ENCODE measurements at places on chromosomes 4 and X. TPM values are rescaled to one million over a fixed set of nuclear protein-coding genes. Genes with fewer than 3 reads are reported as not detected.

- peak; percentile 42 for DNase-seq
Observed at GRCh38 chr4:6641164-6641970, 882 bp downstream of the MRFAP1 start.

GRCh38 chr4:153603258-153603657 is 80.8 kb upstream of the TLR2 start:
- DNase-seq: no peak

DNA sequence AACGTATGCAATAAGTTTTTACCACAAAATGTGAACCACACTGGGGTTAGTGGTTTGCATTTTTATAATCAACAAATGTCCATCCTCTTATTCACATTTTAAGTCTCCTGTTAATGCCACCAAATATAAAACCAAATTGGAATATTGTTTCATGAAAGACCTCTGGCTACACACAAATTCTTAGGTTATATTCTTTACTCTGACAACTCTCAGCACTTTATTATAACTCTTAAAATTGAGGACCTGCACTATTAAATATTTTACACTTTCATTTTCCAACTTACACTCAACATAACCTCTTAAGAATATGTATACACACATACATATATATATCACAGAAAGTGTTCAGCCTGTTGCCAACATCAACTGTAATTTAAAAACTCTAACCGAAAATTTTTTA is 2.8 kb downstream of the PDE5A start:
- DNase-seq: no peak

DNA sequence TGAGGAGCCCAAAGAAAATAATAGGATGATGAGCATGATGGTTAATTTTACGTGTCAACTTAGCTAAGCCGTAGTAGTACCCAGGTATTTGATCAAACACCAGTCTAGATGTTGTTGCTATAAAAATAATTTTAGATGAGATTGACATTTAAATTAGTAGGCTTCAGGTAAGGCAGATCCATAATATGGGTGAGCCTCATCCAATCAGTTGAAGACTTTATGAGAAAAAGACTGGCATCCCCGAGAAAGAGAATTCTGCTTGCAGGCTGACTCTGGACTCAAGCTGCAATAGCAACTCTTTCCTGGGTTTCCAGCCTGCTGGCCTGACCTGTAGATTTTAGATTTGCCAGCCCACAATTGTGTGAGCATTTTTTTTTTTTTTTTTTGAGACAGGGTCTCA is 192.8 kb upstream of the LNX1 start:
- no peak for DNase-seq

DNA sequence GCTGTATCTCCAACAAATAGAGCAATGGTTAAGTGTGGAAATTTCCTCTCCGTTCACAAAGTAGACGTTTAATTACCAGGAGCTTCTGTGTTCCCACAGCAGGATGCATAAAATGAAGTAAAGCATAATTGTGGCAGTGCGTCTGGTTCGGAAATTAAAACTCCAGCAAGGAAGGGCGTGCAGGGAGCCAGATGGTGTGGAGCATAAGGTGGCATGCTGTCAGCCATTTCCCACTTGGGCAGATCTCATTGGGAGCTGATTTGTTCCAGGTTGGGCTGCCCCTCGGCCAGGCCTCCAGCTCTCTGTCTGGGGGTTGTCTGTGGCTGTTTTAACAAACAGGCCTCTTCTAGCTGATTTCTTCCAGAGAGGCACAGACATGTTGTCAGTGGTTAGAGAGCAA is 182.1 kb upstream of the CLNK start:
- no peak for DNase-seq

Gene DDX53
- not detected for polyA plus RNA-seq

DNA sequence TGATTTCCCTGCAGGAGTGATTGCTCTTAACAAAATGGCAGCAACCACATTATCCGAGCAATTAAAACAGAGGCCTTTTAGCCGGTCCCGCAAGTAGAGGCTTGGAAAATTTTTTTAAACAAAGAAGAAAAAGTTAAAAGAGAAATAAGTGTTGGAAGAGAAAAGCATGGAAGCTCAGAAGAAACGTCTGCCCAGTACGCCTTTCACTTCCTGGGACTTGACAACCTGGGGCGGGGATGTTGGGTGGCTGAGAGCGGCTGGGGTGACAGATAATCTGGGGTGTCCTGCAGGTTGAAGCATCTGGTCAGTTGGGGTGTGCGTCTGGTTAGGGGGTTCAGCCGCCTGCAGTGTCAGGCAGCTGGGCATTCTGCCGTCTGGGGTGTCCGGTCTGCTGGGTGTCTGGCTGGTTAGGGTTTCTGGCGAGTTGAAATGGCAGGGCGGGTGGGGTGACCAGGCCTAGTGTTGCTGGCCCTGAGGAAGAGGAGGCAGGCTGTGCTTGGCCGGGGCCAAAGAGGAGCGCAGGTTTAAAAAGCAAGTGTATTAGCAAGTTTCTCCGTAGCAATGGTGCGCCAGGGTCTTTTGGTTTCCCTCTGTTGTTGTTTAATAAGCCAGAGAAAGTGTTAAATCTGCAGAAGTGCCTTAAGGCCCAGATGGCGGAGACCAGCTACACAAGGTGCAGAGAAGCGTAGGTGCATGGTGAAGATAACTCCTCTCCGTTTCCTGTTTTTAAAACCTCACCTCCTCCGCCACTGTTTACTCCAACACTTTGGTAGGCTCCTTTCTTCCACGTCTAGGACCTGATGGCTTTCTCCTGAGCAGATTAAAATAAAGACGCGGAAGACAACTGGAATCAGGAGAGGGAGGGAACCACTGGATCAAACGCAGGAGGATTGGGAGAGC is 5.6 kb downstream of the HAND2 start:
- no peak for DNase-seq

Gene TLL1
- not detected for polyA plus RNA-seq

- DNase-seq: peak; percentile 73
Observed at GRCh38 chrX:39753293-39753996, 344.3 kb downstream of the BCOR start.

GRCh38 chrX:66015900-66016689 is 23.8 kb downstream of the VSIG4 start:
- no peak for DNase-seq

Measured in IMR-90 (cell line).